ENCODE measurements at places on chromosomes 4 and X. TPM values are rescaled to one million over a fixed set of nuclear protein-coding genes. Genes with fewer than 3 reads are reported as not detected.
A peak's percentile ranks its signal among the peaks of the same experiment; 100 is the strongest.

MAGEE2 gene
- not detected for total RNA-seq

FAM47E gene
- total RNA-seq = 1.8 TPM

ARHGAP4 gene
- 36.0 TPM for total RNA-seq

CT45A2 gene
- not detected for total RNA-seq

SCML1 gene
- total RNA-seq = 13.0 TPM

RBM46 gene
- not detected for total RNA-seq

TMPRSS11F gene
- total RNA-seq = not detected

PRRG3 gene
- total RNA-seq = 0.49 TPM

DNA sequence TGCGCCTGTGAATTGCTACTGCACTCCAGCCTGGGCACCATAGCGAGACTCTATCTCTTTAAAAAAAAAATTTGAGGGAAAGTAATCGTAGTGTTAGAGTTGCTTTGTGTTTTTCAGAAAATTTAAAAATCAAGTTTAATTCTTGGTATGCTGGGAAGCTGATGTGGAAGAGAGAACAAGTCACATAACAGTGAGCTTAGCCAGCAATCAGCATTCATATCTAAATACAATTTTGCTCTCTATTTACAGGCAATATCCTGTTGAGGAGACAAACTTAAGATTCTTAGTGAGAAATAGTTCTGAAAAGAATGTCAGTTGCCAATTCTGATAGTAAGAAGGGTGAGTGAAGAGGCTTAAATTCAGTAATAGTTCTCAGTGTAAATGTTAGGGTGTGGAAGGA is 9.6 kb upstream of the NDUFC1 start:
- no peaks in the 10 kb centered on the region for H3K27me3 ChIP-seq
- H3K4me3 ChIP-seq = no peak overlapping the region
- peaks cover 5% of the 10 kb centered on the region for H3K4me1 ChIP-seq
- H3K36me3 ChIP-seq = no peaks in the 10 kb centered on the region
- DNase-seq = no peak

DNA sequence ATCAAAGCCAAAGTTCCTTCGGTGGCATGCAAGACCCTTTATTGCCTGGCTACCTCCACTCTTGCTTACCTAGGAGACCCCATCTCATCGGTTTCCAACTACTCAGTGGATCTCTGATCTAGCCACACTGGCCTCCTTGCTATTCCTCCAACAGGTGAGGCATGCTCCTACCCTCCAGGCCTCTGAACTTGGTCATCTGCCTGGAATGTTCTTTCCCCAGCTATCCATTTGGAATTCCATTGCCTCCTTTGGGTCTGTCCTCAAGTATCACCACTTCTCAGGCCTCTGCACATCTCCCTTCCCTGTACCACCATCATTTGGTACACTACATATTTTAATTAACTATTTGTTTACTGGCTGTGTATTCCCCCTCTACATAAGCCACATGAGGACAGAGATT is 11.2 kb downstream of the LGI2 start:
- no peak for DNase-seq
- no peak overlapping the region for H3K27ac ChIP-seq
- H3K4me1 ChIP-seq = peaks cover 3% of the 10 kb centered on the region
- H3K4me3 ChIP-seq = no peak overlapping the region
- no peaks in the 10 kb centered on the region for H3K27me3 ChIP-seq

DNA sequence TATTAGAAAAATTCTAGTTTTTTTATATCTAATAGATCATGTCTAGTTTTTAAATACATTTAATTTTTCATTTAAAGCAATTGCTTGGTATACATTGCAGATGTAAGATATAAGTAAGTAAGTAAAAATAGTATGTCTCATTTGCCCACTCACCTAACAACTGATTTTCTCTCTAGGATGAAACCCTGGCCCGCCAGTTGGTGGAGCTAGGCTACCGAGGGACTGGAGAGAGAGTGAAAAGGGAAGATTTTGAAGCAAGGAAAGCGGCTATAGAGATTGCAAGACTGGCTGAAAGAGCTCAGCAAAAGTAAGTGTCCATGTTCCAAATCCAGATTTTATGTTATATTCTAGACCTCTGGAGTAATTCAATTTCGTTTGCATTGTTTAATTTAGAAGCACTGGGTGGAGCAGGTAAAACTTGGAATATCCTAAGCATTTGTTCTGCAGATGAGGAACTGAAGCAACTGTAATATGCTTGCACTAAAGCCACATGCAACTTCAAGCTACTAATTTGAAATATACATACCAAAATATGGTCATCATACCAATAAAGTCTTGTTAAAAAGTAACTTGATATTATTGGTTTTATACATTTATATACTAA is 27.1 kb downstream of the CFAP299 start:
- no peaks in the 10 kb centered on the region for H3K4me1 ChIP-seq
- H3K36me3 ChIP-seq = no peaks in the 10 kb centered on the region
- H3K27me3 ChIP-seq = no peaks in the 10 kb centered on the region

- H3K4me3 ChIP-seq = no peak overlapping the region
- H3K27ac ChIP-seq = no peak overlapping the region
- DNase-seq = no peak
- H3K4me1 ChIP-seq = no peaks in the 10 kb centered on the region
- no peaks in the 10 kb centered on the region for H3K27me3 ChIP-seq
Measured at GRCh38 chrX:41672643-41673042, 16.1 kb upstream of the GPR34 start.

DNA sequence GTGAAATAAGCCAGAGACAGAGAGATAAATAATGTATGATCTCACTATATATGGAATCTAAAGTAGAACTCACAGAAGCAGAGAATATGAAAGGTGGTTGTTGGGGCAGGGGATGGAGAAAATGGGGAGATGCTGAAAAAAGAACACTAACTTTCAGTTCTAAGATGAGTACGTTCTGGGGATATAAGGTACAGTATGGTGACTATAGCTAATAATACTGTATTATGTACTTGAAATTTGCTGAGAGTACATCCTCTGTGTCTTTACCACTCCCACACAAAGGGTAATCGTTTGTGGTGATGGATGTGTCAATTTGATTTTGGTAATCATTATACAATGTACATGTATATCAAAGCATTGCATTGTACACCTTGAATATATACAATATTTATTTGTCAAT is 6.6 kb downstream of the FBXL5 start:
- DNase-seq = no peak
- peaks cover 3% of the 10 kb centered on the region for H3K4me1 ChIP-seq
- H3K27me3 ChIP-seq = no peaks in the 10 kb centered on the region
- H3K36me3 ChIP-seq = no peaks in the 10 kb centered on the region
- no peak overlapping the region for H3K4me3 ChIP-seq

DNA sequence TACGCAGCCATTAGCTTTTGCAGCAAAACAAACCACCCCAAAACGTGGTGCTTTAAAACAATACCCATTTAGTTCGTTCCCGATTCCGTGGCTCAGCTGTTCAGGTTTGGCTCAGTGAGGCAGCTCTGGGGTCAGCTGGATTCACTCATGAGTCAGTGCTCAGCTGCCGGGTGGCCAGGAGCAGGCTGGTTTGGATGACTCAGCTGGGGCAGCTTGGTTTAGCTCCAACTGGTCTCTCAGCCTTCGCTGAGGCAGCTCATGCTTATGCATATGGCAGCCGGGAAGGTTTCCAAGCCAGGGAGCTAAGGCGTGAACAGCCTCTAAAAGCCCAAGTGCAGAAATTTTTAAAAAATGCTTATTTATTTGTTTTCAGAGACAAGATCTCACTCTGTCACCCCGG is 13.3 kb upstream of the CD99 start:
- no peaks in the 10 kb centered on the region for H3K4me1 ChIP-seq
- DNase-seq = peak; percentile 94
- H3K36me3 ChIP-seq = no peaks in the 10 kb centered on the region
- H3K4me3 ChIP-seq = no peak overlapping the region

GRCh38 chr4:84809946-84810345 is 156.5 kb downstream of the WDFY3 start:
- H3K4me3 ChIP-seq = no peak overlapping the region
- H3K27ac ChIP-seq = peak overlapping the region; percentile 19
- H3K36me3 ChIP-seq = no peaks in the 10 kb centered on the region
- H3K27me3 ChIP-seq = no peaks in the 10 kb centered on the region
- no peaks in the 10 kb centered on the region for H3K4me1 ChIP-seq

DNA sequence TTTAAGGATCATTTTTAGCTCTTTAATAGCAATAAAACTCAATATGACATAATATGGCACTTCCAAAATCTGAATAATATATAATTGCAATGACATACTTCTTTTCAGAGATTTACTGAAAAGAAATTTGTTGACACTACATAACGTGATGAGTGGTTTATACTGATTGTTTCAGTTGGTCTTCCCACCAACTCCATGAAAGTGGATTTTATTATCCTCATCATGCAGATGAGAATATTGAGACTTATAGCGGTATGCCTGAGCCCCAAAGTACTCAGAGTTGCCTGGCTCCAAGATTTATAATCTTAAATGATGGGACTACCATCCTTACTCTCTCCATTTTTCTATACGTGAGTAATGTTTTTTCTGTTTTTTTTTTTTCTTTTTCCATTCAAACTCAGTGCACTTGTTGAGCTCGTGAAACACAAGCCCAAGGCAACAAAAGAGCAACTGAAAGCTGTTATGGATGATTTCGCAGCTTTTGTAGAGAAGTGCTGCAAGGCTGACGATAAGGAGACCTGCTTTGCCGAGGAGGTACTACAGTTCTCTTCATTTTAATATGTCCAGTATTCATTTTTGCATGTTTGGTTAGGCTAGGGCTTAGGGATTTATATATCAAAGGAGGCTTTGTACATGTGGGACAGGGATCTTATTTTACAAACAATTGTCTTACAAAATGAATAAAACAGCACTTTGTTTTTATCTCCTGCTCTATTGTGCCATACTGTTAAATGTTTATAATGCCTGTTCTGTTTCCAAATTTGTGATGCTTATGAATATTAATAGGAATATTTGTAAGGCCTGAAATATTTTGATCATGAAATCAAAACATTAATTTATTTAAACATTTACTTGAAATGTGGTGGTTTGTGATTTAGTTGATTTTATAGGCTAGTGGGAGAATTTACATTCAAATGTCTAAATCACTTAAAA is 15.3 kb downstream of the ALB start:
- no peaks in the 10 kb centered on the region for H3K4me1 ChIP-seq
- no peak overlapping the region for H3K27ac ChIP-seq
- no peak for DNase-seq
- no peaks in the 10 kb centered on the region for H3K36me3 ChIP-seq
- H3K27me3 ChIP-seq = no peaks in the 10 kb centered on the region
- H3K4me3 ChIP-seq = no peak overlapping the region

- no peaks in the 10 kb centered on the region for H3K36me3 ChIP-seq
- H3K4me1 ChIP-seq = no peaks in the 10 kb centered on the region
- no peak for DNase-seq
Measured at GRCh38 chr4:153582954-153583702, 101.0 kb upstream of the TLR2 start.

DNA sequence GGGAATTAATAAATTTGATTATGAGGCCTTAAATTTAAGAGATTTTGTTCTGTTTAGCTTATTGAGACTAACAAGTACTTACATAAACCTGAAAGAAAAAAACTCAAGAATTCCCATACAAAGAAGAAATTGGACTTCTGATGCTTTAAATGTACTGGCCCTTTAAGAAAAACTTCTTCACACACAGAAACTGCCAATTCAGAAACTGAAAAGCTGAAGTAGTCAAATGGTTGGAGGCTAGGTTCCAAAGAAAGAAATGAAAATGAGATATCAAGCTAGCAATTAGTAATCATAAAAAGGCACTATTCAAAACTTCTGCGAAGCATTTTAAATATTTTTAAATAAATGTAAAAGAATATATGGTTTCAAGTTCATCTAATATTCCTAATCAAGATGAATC is 151.3 kb downstream of the THOC2 start:
- DNase-seq = no peak
- no peaks in the 10 kb centered on the region for H3K36me3 ChIP-seq
- H3K4me1 ChIP-seq = no peaks in the 10 kb centered on the region
- H3K27me3 ChIP-seq = no peaks in the 10 kb centered on the region

- peak; percentile 62 for DNase-seq
- no peaks in the 10 kb centered on the region for H3K36me3 ChIP-seq
- H3K27ac ChIP-seq = no peak overlapping the region
- H3K4me3 ChIP-seq = no peak overlapping the region
- H3K27me3 ChIP-seq = peaks cover 2% of the 10 kb centered on the region
Measured at GRCh38 chr4:7364979-7365378, 69.8 kb downstream of the PSAPL1 start.

- DNase-seq = no peak
- H3K4me1 ChIP-seq = peaks cover 5% of the 10 kb centered on the region
- H3K36me3 ChIP-seq = no peaks in the 10 kb centered on the region
- no peak overlapping the region for H3K4me3 ChIP-seq
Measured at GRCh38 chr4:37981844-37982720, 21.9 kb downstream of the PTTG2 start.

DNA sequence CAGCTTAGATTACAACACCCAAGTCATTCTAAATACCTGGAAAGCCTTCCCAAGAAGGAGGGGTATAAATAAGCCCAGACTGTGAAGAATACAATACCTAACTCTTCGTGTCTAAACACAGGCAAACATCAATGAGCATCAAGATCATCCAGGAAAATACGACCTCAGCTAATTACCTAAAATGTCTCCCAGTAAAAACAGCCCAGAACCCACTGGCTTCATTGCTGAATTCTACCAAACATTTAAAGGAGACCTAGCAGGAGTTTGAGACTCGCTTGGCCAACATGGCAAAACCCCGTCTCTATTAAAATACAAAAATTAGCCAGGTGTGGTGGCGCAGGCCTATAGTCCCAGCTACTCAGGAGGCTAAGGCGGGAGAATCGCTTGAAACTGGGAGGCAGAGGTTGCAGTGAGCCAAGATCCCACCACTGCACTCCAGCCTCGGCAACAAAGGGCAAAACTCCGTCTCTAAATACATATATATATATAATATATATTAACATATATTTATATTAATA is 19.1 kb upstream of the HSFX4 start:
- H3K27me3 ChIP-seq = no peaks in the 10 kb centered on the region
- DNase-seq = no peak
- H3K27ac ChIP-seq = no peak overlapping the region
- no peaks in the 10 kb centered on the region for H3K4me1 ChIP-seq
- no peak overlapping the region for H3K4me3 ChIP-seq
- H3K36me3 ChIP-seq = no peaks in the 10 kb centered on the region

DNA sequence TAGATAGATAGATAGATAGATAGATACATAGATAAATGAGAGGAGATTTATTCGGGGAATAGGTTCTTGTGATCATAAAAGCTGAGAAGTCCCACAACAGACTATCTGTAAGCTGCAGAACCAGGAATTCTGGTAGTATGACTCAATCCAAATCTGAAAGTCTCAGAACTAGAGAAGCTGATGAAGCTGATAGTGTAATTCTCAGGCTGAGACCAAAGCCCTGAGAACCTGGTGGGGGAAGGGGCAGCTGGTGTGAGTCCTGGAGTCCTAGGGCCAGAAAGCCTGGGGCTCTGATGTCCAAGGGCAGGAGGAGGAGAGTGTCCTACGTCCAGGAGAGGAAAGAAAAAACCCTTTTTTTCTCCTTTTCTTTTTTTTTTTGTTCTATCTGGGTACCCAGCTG is 8.0 kb upstream of the BANK1 start:
- no peak overlapping the region for H3K27ac ChIP-seq
- H3K4me3 ChIP-seq = no peak overlapping the region
- no peaks in the 10 kb centered on the region for H3K36me3 ChIP-seq

GRCh38 chrX:45758738-45759397 is 558.2 kb upstream of the DIPK2B start:
- no peak overlapping the region for H3K27ac ChIP-seq
- H3K27me3 ChIP-seq = no peaks in the 10 kb centered on the region
- no peak overlapping the region for H3K4me3 ChIP-seq
- peaks cover 2% of the 10 kb centered on the region for H3K4me1 ChIP-seq
- no peak for DNase-seq

GRCh38 chrX:148426467-148426866 is 74.0 kb upstream of the AFF2 start:
- no peaks in the 10 kb centered on the region for H3K36me3 ChIP-seq
- no peak for DNase-seq
- H3K27me3 ChIP-seq = no peaks in the 10 kb centered on the region
- H3K4me3 ChIP-seq = no peak overlapping the region
